ENCODE measurements at places on chromosomes 12 and 14.

GRCh38 chr14:73896521-73896920, 9.9 kb downstream of the ZNF410 start:
- no peak for DNase-seq

- DNase-seq, result no peak
These were observed 7.1 kb upstream of the ARL1 start for GRCh38 chr12:101414533-101415119.

DNA sequence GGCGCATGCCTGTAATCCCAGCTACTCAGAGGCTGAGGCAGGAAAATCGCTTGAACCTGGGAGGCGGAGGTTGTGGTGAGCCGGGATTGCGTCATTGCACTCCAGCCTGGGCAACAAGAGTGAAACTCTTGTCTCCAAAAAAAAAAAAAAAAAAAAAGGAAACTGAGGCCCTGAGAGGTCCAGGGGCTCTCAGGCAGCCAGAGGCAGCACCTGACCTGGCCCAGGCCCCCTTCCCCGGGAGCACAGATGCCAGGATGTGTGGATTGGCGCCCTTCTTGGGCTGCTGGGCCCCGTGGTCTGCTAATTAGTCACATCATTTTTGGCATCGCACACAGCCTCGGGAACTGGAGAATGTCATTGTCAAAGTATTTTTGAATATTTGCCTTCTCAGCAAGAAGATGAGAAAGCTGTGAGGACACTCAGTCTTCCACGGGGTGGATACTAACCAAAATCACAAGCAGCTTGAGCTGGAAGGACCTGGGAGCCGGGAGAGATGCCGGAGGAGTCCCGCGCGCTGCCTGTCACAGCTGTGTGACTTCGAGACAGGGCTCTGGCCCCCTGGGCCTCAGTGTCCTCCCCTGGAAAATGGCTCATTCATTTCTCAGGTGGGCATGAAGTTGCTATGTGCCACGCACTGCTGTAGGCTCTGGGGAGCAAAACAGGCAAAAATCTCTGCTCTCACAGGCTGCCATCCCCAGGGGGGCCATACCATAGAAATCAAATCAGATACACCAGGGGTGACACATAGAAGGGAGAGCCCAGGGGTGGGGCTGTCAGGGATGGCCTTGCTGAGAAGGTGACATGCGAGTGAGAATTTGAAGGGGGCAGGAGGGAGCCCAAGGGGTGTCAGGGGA, 12.5 kb upstream of the RCOR1 start:
- no peak for DNase-seq

- no peak for DNase-seq
These were observed 12.4 kb downstream of the PPP1R13B start for GRCh38 chr14:103834956-103835355.

- peak; percentile 3 for DNase-seq
These were observed 41.2 kb upstream of the CRY1 start for GRCh38 chr12:107134558-107134957.

- DNase-seq, result no peak
These were observed 20.2 kb downstream of the OR4N2 start for GRCh38 chr14:19823765-19824164.

- no peak for DNase-seq
These were observed 175.2 kb downstream of the PAWR start for GRCh38 chr12:79515530-79515935.

DNA sequence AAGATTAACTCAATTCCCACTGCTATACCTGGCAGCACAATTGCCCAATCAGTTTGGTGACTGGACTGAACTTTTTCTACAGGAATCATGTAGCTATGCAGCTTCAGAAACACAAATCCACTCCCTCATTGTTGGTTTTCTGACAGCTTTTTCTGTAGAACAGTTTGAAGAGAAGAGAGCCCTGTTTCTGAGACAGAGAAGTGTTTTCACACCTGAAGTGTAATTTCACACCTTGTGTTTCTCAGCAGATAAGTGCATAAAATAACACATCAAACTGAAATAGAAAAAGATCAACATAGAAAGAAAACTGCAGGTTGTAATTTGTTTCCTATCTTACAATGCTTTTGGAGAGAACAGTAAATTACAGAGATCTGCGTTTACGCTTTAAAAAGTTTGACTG, 335.6 kb downstream of the SNAPC1 start:
- DNase-seq, result no peak

DNA sequence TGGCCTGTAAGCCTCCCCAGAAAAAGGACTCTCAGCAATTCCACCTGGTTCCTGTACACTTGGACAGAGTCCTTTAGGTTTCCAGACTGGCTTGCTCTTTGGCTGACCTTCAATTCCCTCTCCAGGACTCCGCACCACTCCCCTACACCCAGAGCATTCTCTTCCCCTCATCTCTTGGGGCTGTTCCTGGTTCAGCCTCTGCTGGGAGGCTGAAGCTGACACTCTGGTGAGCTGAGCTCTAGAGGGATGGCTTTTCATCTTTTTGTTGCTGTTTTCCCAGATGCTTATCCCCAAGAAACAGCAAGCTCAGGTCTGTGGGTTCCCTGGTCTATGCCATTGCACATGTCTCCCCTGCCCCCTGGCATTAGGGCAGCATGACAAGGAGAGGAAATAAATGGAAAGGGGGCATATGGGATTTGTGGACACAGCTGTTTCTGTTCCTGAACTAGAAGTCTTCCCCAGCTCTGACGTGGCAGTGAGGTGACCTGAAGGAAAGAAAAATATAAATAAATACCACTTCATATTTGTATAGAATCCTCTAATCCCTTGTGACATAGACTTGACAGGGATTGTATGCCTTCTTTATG, 1.3 kb downstream of the RNASE7 start:
- DNase-seq, result no peak

GRCh38 chr12:3129301-3130056, 52.3 kb downstream of the TSPAN9 start:
- no peak for DNase-seq

GRCh38 chr14:74867673-74868072, 8.3 kb downstream of the PROX2 start:
- DNase-seq, result peak; percentile 34

- no peak for DNase-seq
These were observed 341.9 kb downstream of the C12orf75 start for GRCh38 chr12:105672121-105672975.

DNA sequence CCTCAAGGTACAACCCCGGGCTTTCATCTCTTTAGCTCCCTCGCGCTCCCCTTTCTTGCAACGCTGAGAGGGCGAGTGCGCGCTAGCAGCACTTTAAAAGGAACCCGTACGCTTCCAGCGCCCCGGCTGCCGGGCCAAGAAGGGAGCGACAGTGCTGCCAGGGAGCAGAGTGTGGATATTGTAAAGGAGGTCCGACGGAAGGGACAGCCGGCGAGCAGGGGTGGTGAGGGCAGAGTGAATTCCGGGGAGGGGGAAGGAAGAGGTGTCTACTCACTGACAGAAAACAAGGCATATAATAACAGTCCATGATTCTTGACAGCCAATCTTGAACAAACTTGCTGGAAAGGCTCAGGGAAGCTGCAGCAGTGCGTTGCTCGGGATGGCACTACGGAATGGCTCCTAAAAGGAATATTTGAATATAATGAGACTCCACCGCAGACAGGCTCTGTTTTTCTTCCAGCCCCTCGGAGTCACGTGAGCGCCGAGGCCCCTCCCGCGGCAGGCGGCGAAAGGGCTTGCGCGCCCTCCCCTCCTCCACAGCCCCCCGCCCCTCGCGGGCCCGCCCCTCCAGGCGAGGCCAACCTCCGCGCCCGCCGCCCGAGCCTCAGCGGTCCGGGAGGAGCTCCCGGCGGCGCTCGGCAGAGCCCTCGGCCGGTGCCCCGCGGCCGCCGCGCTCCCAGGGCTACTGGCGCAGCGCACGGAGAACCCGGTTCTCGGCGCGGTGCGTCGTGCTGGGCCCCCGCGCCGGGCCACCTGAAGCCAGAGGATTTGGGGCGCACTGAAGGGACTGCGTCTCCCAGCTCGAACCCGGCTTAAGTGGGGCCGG, 3.4 kb downstream of the BMP4 start:
- DNase-seq, result no peak

GRCh38 chr14:101504096-101504948, 57.0 kb upstream of the DIO3 start:
- no peak for DNase-seq

- DNase-seq, result no peak
These were observed 124.1 kb upstream of the RFLNA start for GRCh38 chr12:124170760-124171159.

GRCh38 chr14:62673014-62673755, 372.1 kb downstream of the KCNH5 start:
- DNase-seq, result no peak

- DNase-seq, result no peak
These were observed 80.6 kb downstream of the TSPAN9 start for GRCh38 chr12:3157581-3158323.

DNA sequence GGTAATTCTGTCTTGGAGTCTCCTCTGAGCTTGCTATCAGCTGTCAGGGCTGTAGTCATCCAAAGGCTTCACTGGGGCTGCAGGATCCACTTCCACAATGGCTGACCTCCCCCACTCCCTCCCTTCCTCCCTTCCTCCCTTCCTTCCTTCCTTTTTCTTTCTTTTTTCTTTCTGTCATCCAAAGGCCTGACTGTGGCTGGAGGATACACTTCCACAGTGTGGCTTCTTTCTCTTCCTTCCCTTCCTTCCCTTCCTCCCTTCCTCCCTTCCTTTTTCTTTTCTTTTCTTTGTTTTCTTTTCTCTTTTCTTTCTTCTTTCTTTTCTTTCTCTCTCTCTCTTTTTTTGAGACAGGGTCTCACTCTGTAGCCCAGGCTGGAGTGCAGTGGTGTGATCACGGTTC, 30.6 kb downstream of the ARF6 start:
- no peak for DNase-seq

DNA sequence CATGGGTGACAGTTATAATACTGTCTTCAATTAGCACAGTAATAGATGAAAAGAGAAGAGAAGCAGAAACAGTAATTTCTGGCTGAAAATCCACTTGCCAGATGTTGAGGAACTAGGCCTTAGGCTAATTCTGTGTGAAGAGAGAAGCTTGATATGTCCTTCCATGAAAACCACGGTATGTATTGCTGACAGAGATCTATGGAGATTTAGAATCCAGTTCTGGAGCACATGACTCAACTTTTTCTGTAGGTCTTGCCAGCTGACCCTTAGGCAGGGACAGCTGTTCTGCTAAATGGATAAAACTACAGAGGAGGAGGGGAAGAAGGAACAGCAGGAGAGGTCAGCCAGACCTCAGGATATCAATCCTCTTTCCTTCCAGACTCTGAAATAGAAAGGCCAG, 211.5 kb downstream of the PRKD1 start:
- DNase-seq, result no peak

DNA sequence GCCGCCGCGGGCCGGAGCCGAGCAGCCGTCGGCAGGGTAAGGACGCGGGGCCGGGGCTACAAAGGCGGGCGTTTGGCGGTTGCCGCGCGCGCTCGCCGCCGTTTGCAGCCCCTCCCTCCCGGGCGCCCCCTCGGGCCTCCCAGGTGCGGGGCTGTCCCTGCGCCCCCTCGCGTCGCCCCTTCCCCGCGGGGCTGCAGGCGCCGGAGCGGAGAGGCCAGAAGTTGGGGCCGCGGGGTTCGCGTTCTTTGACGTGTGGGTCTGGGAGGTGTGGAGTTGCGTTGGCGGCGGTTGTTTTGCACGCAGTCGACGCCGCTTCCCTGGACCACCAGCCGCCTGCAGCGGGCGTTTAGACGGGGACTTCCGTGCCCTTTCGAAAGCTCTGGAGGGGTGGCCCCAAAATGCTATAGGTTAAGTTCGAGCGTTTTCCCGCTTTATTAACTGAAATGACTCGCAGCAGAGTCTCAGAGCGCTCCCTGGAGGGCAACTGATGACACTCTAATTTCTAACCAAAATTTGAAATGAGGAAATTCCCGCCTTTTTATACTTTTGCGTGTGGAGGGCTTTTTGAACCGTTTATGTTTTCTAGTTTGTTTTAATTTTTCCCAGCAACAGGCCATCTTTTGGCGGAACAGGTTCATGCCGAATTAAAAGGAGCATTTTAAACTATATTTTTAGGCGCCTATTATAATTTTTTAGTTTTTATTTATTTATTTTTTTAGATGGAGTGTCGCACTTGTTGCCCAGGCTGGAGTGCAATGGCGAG, 902 bp downstream of the TMPO start:
- peak; percentile 72 for DNase-seq

DNA sequence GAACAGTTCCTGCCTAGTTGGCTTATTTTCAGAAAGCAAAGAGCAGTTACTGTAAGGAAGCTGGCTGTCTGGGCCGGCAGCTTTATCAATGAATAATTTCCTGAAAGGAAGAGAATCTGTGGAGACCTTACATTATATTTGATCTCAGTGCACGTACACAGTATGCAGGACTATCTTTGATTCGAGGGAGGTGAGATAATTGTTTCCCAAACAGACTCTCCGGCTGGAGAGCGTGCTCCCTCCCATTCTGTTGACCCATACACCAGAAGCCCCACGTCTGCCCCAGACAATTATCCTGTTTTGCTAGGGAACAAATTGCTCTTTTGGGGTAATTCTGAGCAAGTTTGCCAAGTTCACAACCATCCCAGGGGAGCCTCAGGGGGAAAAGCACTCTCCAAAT, 1115.0 kb downstream of the VRK1 start:
- no peak for DNase-seq

DNA sequence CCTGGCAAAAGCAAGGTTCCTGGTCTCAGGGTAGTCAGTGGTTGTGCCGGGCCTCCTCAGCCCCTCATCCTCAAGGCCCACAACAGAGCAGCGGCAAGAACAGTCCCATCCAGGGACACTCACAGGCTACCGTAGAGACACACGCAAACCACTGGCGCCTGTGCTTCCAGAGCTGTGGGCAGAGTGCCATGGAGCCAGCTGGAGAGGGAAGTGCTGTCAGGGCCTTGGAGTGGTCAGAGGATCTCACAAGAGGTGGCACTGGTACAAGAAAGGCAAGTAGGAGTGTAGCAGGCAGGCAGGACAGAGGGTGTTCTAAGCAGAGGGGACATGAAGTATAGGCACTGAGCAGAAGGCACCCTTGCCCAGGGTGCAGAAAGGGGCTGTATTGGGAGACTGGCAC, 34.6 kb downstream of the ANKRD9 start:
- DNase-seq, result no peak

DNA sequence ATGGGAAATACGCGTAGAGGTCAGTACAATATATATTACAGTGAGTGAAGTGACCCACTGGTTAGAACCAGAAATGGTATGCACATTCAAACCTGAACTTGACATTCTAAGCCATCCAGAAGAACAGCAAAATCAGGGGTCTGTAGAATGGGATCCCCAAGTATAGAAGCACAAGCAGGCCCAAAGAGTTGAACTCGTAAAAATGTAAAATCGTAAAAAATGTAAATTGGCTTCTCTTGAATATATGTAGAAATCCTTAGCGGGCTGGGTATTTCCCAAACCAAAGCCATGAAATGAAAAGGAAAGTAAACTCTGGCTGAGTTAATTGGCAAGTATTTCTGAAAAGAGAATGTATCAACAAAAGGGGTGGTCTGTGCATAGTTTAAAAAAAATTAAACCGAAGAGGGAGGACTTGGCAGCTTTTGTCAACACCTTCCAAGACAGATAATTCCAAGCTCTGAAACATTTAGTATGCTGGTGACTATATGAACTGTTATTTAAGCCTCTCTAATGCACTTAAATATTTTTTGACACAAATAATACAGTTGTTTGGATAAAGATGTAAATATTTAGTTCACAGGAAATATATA, 1505.6 kb upstream of the FLRT2 start:
- no peak for DNase-seq

GRCh38 chr12:40099423-40099853, 6.4 kb downstream of the SLC2A13 start:
- no peak for DNase-seq

- DNase-seq, result no peak
These were observed 184.7 kb upstream of the DCN start for GRCh38 chr12:91367234-91367849.

- DNase-seq, result no peak
These were observed 6.5 kb downstream of the KRT85 start for GRCh38 chr12:52360663-52361271.

GRCh38 chr12:130743606-130744005, 27.5 kb upstream of the RIMBP2 start:
- no peak for DNase-seq

- DNase-seq, result no peak
These were observed 822.9 kb downstream of the VRK1 start for GRCh38 chr14:97620066-97620465.
